Stimulated activated CD8-positive, alpha-beta memory T cell treated with anti-CD3 and anti-CD28 coated beads, Interleukin-7, amount 100 ng/mL, for 4 hours (primary cell): ENCODE measurements at places on chromosomes 5 and 9.

GRCh38 chr9:95131023-95131943, 186.2 kb downstream of the FANCC start:
- no peak for DNase-seq

DNA sequence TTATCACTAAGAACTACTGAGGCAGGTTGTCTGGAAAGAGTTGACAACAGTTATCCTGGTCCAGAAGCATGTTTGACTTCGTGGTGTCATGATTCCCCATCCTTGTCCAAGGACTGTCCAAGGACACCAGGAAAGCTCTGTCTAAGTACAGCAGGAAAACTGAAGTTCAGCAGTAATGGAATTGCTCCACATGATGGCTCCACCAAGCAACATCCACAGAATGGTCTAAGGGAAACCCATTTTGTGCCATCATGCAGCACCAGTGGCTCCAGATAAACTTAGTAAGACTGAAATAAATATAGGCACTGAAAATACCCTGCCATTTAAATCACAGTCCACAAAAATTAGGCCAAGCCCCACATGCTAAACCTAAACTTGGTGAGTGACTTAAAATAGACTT, 192.8 kb downstream of the CDH18 start:
- no peak for DNase-seq

DNA sequence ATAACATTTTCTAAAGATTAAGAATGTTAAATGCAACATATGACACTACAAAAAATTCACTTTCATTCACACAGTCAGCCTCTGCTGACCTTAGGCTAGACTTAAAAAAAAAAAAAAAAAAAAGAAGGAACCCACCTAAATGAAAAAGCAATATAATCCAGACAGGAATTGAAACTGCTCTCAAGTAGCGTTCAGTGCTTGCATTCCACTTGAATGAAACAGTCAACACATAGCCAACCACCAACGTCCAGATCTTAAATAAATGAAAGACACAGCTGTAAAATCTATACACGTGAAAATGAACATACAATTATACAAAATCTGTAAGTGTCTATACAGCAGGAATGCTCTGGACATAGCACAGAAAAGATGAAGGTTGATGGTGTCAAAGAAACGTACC, 11.4 kb downstream of the TMEM245 start:
- no peak for DNase-seq

DNA sequence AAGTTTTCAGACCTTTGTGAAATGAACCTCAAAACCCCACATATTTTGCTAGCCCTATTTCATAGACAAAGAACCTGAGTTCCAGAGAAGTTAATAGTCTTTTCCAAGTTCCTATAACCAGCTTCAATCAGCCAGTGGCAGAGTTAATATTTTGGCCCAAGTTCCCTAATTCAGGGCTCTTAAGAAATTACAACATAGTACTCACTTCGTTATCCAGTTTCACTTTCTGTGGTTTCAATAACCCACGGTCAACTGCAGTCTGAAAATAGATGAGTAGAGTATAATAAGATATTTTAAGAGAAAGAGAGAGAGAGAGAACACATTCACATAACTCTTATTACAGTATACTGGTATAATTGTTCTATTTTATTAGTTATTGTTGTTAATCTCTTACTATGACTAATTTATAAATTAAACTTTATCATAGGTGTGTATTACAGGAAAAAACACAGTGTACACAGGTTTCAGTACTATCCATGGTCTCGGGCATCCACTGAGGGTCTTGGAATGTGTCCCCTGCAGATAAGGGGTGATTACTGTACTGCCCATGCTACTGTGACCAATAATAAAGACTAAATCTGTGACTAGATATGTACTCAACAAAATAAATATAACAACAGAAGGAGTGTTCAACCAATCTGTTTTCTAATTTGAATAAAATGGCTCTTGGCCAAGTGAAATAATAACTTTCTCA, 9.3 kb upstream of the MYOT start:
- no peak for DNase-seq

GRCh38 chr5:61816585-61817450, 484.8 kb downstream of the ZSWIM6 start:
- DNase-seq: no peak

GRCh38 chr5:135832941-135833920, 1.2 kb upstream of the SLC25A48 start:
- DNase-seq: no peak
